ENCODE measurements at places on chromosomes 4 and X.

- no peak for DNase-seq
These were observed 100.7 kb upstream of the HCCS start for GRCh38 chrX:11010476-11010875.

DNA sequence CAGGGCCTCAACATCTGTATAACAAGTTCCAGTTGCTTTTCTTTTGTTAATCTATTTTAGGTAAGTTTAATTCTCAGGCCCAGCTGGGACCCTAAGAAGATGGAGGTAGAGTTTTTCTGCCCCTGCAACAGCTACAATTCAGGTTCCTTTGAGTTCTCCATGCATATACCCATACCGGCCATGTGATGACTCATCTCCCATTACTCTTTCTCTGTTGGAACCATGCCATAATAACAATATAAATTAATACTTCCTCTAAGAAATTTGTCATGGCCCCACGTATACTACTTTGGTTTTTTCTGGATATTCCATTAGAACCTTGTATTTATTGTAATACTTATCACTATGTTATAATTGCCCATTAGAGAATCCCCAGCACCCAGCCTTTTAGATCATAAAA, 1.3 kb upstream of the INTU start:
- no peak for DNase-seq

DNA sequence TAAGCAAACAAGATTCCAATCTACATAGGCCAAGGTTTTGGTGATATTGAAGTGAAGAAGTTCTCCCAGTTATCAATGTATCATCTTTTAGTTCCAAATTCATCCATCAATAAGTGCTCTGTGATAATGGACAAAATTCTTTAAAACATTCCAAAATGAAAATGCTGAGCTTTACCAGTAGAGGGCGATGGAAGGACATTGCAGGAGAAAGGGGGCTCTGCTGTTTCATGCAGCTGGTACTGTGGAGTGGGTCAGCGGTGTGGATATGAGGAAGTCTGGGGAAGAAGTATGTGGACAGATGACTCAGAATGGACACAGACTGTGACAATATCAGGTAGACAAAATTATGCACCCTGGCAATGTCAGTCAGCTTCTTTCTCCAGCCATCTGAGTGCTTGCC, 46.6 kb upstream of the HS6ST2 start:
- DNase-seq = peak; percentile 0

GRCh38 chrX:102067966-102068723, 57.3 kb upstream of the TCEAL2 start:
- DNase-seq = peak; percentile 24

GRCh38 chr4:81771721-81772120, 300.0 kb upstream of the RASGEF1B start:
- DNase-seq = no peak

DNA sequence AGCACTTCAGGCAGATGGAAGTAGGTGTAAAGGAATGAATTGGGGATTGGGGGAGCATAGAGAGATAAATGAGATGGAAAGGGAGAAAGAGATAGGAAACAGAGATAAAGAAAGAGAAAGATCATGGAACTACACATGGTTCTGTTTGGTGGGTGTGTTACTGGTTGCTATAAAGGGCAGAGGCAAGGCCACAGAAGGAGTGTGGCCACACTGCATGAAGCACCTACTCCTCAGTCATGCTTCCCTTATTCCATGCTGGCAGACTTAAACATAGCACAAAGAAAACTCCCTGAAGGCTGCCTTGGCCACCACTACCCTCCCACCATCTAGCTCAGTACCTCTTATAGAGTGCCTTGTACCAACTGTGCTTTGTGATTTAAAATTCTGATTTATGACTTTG, 56.9 kb downstream of the OPHN1 start:
- no peak for DNase-seq

GRCh38 chr4:185290656-185291055, 81.3 kb downstream of the SNX25 start:
- no peak for DNase-seq

- no peak for DNase-seq
These were observed 170.9 kb downstream of the RCHY1 start for GRCh38 chr4:75343333-75343732.

DNA sequence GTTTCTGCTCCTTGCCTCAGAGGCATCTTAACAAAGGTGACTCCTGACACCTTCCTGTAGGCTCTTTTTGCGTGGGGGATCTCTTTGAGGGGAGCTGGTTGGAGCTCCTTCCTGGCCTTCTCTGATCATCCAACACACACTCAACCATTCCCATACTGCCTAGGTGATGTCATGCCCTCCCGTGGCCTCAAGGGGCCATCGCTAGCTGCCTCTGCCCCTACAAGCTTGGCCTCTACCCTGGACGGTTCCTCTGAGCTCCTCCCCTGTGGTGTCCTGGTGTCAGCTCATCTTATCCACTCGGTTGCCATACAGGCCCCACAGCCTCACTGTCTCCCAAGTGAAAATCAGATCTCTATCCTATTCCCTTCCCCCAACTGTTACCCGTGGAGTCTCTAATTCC, 13.7 kb upstream of the ZNF185 start:
- no peak for DNase-seq

DNA sequence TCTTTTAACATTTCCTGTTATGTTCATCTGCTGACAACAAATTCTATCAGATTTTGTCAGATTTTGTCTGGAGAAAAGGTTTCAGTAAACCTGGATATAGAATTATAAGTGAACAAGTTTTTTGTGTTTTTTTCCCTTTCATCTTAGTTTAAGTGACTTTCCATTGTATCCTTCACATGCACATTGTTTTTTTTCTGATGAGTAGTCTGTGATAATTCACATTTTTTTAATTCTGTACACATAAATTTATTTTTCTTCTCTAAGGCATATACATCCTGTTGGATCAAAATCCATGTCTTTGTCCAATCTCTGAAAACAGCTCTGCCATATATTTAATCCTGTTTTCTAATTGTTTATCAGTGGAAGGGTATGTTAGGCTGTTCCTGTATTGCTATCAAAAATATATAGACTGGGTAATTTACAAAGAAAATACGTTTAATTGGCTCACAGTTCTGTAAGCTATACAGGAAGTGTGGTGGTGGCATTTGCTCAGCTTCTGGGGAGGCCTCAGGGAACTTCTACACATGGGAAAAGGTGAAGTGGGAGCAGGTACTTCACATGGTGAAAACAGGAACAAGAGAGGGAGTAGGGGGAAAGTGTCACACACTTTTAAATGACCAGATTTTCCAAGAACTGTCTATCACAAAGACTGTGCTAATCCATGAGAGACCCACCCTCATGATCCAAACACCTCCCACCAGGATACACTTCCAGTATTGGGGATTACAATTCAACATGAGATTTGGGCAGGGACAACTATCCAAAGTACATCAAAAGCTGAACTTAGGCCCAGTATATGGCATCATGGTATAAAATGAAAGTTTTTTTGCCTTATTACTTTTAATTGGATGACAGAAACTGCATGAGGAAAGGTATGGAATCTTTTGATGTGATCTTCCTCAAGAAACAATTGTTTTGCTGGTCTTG, 45.6 kb upstream of the GRID2 start:
- no peak for DNase-seq

GRCh38 chr4:180949424-180950213, 1293.6 kb upstream of the TENM3 start:
- DNase-seq = no peak

GRCh38 chr4:140138428-140138827, 15.6 kb downstream of the MAML3 start:
- DNase-seq = peak; percentile 29

DNA sequence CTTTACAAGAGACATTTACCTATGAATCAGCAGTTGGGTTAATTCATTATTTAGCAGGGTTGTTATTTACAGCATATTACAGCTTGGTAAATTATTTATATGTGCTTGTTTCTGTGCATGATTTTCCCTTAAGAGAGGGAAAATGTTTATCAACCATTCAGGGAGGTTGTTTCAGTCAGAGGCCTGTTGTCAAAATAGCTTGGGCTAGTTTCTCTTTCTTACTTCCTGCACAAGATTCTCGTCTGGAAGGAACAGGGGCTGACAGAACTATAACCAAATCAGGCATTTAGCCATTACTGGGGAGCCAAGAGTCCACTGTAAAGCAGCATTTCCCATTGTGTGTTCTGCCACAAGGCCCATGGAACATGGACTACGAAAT, 135.8 kb downstream of the HS6ST2 start:
- no peak for DNase-seq

- no peak for DNase-seq
These were observed 159.2 kb upstream of the NDST4 start for GRCh38 chr4:115272594-115272993.

DNA sequence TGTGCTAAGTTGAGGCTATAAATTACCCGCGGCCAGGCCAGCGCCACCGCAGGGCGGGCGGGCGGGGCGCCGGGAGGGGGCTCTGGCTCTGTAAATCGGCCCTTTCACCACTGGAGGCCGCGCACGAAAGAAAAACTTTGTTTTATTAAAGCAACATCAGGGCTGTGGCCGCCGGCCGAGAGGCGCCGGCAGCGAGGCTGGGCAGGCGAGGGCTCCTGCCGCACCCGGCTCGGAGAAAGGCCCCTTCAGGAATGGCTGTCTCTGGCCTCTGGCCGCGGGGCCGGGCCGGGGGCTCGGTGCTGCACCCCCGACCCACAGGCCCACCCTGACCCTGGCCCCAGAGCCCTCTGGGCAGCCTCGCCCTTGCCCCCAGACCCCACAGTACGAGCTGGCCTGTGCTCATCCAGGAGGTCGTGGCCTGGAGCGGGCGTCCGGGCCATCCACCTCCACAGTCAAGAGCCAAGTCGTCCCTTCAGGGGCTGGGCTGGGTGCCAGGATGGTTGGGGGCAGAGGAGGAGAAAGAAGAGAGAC, 29.5 kb upstream of the FGFR3 start:
- no peak for DNase-seq

- DNase-seq = no peak
These were observed 86.4 kb upstream of the SORBS2 start for GRCh38 chr4:185898413-185898812.

DNA sequence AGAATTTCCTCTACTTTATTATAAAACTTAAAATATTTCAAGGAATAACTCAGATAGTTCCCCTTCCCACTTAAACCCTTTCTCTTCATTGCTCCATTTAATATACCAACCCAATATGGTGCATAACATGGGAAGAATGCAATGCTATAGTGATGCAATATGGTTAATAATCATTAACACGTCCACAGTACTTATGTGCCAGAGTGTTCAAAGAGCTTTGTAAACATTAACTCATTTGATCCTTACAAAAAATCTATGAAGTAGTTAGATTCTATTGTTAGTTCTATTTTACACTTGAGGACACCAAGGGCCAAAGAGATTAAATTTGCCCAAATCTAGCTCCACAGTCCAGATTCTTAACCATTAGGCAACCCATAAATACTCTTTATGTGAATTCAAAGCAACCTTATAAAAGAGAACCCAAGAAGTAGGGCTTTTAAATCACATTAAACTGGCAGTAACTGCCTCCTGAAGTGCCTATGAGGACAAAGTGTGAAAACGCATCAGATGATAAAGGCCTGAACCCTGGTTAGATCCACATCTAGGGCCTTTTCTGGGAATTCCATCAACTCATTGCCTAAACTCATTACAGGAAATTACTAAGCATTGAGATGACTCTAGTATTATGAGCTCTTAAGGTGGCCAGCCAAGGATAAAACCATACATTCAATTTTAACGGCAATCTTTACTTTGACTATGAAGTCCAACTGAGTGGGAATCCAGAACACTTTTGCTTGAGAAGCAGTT, 94.3 kb downstream of the AREG start:
- no peak for DNase-seq

- DNase-seq = no peak
These were observed 42.7 kb downstream of the KIF4A start for GRCh38 chrX:70332600-70332999.

DNA sequence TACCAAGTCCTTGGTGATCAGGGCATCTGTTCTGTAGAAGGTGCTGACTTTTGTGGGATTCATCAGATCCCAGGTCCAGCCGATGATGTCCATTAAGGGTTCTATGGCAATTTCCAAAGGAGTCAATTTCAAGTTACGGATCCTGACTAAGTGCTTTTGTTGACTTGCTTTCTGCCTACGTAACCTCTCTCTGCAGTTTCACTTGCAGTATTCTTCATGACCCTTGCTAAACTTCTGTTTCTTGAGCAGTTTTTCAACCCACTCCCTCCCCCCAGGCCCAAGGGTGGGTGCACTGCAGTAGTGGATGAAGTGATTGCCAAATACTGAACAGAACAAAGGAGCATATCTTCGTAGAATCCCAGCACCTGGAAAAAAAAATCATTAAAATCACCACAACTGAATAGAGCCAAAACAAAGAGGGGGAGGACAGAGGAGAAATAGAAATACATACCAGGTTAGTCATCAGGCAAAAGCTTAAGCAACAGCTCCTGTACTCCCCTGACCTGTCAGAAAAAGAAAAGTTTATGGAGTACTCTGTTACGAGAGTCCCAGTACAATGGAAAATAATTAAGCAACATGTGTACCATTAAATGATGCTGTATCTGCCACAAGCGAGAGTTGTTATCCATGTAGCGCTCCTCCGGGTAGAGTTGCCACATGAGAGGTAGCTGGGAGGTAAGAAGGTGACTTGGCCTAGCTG, 5.8 kb downstream of the CMC4 start:
- DNase-seq = no peak

- DNase-seq = no peak
These were observed 232.4 kb downstream of the PPP3CA start for GRCh38 chr4:101114936-101115372.

- DNase-seq = peak; percentile 19
These were observed 51.0 kb downstream of the GUCY1B1 start for GRCh38 chr4:155809835-155810234.

DNA sequence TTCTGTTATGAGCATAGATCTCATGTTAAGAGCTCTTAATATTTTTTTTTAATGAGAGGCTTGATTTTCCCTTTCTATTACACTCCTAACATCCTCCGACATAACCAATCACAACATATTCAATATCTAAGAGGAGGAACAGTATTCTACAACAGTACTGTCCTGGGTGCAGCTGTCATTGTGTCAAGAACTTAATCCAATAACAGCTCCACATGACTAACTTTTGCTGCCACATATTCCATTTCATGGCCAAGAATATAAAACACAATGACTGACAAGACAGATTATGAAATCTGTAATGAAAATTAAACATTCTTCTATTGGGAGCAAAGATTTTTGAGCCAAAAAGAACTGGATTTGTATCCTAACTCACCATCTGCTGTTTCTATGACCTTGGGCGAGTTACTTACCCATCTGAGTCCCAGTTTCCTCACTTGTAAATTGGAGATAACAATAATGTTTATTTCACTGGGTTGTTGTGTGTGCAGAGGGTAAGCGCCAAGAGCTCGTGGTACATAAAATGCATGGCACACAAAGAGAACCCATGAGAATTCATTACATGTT, 405.6 kb downstream of the SPRY1 start:
- DNase-seq = no peak

- DNase-seq = no peak
These were observed 163.5 kb upstream of the EMCN start for GRCh38 chr4:100681289-100681688.

- DNase-seq = no peak
These were observed 71.1 kb downstream of the NSG1 start for GRCh38 chr4:4457803-4458553.

DNA sequence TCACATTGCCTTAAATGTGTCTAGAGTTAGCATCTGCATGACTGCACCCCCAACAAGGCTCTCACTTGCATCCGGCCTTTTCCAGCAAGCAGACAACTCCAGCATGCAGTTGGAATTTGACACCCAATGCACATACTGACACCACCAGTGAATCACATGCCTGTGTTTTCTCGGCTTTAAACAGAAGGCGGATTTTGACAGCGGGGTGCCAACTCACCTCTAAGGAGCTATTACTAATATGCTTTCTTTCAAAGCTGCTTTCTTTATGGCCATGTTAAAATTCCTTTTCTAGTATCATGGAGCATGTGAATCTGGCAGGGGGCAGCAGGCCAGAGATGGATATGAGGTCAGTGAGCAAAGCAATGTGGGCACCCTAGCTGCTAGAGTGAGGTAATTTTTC, 78.0 kb upstream of the CLNK start:
- peak; percentile 10 for DNase-seq
